Islet precursor cell (in vitro differentiated cells): ENCODE measurements at places on chromosomes 5 and 9.
A peak's percentile ranks its signal among the peaks of the same experiment; 100 is the strongest.

- DNase-seq: no peak
Observed at GRCh38 chr5:92801911-92802310, 779.1 kb downstream of the NR2F1-AS1 start.

- DNase-seq: no peak
Observed at GRCh38 chr5:171681677-171682076, 103.9 kb upstream of the SMIM23 start.

GRCh38 chr9:136670576-136671253 lies 8.0 kb downstream of the EGFL7 start:
- no peak for DNase-seq

DNA sequence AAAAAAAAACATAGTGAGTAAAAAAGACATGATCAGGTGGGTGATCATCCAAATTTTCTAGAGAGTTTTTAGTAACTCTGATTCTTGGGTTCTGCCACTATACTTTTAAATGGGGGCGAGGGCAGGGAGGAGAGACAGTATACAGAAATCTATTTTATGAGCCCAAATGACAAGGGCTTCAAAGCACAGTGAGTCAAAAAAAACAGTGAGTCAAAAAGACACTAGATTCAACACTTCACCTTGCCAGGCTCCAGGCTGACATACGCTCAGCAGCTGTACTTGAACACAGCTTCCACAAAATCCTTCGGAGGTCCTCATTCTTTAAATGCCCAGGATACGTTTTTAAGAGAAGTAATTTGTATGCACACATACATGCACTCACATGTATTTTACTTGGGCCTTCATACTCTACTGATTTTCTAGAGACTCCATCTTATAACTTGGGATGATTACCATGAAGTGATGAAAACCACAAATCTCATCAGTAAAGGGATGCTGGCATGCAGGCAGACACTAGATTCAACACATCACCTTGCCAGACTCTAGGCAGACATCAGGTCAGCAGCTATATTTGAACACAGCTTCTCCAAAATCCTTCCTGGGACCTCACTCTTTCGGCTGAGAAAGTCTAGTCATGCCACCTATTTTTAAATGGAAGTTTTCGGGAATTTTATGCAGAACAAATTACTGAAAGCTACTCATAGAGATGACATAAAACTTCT lies 28.8 kb downstream of the NR3C1 start:
- DNase-seq: no peak

DNA sequence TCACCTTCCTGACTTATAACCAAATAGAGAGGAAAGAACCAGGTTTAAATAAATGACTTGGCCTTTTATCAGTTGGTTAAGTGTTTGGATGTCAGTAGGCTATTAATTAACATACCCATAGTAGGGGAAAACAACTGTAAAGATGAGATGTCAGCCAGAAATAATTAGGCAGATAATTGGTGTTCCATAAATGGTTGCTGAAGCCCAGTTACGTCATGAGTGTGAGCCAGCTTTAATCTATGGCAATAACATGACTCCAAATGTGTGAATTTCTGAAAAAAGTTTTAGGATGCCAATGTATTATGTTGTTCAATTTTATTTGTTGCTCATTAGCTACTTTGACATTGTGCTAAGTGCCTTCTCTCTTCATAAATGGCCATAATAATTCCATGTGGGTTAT lies 180.5 kb downstream of the FBXL7 start:
- no peak for DNase-seq

DNA sequence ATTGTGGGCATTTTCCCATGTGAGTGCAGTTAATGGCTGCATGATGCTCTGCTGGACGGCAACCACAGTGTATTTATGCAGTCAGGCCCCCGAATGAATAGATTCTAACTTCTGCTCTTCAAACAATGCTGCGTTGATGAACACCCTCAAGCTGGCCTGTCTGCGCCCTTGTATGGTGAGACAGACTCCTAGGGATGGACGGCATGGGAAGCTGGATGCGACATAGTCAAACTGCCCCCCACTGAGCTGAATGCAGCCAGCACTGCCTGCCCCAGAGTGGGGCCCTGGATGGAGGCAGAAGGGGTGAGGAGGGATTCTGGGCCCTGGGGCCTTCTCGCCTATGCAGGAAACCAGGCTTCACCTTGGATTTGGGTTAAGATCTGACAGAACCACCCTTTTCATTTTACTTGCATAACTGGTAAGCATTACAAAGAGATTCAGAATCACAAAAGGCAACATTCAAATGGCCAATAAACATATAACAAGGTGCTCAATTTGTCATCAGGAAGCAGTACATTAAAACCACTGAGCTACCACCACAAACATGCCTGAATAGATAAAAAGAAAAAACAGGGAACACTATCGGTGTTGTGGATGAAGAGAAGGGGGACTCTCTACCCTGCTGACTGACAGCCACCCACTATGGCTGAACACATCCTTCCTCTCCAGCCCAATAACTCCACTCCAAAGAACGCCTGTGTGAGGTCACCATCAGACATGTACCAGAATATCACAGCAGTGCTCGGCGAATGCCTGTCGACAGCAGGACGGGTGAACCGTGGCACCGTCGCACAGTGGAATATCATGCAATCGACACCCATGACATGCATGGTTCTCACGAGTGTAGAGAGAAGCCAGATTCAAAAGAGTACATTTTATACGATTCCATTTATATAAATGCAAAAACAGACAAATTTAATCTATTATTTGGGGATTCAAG lies 79.1 kb downstream of the RAPGEF1 start:
- no peak for DNase-seq

- DNase-seq: no peak
Observed at GRCh38 chr5:175567954-175568353, 89.6 kb downstream of the SFXN1 start.

- DNase-seq: no peak
Observed at GRCh38 chr9:29475471-29475870, 1902.2 kb upstream of the C9orf72 start.

DNA sequence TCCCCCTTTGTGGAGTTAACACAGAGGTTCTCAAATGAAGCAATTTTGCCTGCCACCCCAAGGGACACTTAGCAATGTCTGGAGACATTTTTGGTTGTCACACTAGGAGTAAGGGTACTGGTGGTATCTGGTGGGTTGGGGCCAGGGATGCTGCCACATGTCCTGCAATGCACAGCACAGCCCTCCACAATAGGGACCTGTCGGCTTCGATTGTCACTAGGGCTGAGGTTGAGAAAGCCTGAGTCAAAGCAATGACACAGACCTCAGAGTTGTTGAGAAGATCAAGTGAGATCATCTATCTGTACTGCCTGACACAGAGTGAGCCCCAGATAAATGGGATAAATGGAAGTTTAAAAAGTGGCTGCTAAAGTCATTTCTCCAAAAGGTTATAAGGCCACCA lies 249.2 kb upstream of the KLF4 start:
- no peak for DNase-seq

DNA sequence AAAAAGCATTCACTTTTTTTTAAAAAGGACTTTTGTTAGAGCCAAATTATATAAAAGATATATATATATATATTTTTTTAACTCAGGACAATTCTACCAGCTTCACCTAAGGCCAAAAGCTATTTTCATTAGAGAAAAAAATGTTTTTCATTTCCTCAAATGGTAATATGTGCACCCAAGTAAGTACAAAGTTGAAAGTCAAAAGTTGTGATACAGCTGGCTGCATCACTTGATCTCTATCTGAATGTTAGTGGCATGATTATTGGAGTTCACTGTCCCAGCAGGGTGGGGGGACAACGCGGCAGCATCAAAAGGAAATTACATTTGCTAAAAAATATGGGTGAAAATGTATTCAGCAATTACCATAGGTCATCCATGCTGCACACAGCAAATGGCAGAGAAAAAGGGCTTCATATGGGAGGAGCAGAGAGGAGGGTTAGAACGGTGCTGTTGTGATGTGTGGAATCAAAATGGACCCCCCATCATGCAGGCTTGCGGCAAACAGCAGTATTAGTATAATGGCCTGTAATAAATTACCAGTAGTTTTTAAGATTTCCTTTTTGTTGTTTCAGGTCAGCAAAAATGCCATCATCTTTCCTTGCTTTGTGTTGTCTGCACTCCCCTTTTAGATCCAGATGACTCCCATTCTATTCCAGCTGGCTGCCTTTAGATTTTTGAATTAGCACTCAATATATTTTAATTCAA lies 253.7 kb downstream of the MAT2B start:
- DNase-seq: no peak

- DNase-seq: peak; percentile 46
Observed at GRCh38 chr5:136065588-136065987, 36.8 kb downstream of the TGFBI start.

DNA sequence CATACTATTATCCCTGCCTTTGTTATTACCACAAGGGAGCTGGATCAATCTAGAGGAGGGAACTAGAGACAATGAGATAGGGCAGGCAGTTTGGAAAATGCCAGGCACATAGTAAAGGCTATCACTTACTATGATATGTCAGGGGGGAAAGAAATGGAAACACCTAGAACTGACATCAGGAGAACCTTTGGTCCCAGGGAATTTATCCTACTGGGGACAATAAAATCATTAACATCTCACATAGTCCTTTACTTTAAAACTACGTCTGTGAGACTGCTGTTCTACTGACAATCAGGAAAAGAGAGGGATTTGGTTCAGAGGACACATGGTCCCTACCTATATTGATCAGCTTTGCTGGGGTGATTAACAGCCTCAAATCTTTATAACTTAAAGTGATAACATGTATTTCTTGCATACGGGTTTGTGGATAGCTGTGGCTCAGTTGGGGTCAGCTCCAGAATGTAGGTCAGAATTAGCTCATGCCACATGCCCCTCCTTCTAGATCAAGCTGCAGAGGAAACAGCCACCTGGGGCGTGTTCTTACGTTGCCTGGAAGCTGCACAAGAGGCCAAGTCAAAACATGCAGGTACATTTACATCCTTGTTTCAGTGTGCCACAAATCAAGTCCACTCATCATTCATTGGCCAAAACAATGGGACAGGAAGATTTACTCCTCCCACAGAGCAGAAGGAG lies 43.9 kb upstream of the ALDOB start:
- DNase-seq: no peak

DNA sequence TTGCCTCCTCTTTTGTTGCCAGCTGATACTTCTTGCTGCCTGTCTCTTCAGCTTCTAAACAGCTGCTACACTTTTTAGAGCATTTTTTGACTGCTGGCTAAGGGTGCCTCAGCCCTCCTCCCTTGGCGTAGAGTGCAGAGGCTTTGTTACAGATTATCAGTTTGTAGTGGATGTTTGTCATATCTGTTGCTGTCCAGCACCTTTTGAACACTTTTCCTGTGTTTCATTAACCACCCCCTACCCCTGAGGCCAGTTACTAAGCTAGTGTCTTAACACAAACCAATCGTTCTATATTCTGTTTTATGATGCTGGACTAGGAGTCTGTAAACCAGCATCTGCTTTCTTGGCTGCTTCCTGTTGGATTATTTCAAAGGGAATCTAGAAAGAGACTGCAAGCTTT lies 441.5 kb downstream of the DNAH5 start:
- DNase-seq: no peak

- no peak for DNase-seq
Observed at GRCh38 chr5:68272289-68272688, 56.7 kb downstream of the PIK3R1 start.

- DNase-seq: no peak
Observed at GRCh38 chr5:170112876-170113521, 7.3 kb downstream of the FOXI1 start.

- no peak for DNase-seq
Observed at GRCh38 chr9:104750185-104750767, 2.8 kb downstream of the NIPSNAP3A start.
